Right ventricle myocardium inferior (tissue), 1 donor: ENCODE measurements at places on chromosomes 7 and 10.

DNA sequence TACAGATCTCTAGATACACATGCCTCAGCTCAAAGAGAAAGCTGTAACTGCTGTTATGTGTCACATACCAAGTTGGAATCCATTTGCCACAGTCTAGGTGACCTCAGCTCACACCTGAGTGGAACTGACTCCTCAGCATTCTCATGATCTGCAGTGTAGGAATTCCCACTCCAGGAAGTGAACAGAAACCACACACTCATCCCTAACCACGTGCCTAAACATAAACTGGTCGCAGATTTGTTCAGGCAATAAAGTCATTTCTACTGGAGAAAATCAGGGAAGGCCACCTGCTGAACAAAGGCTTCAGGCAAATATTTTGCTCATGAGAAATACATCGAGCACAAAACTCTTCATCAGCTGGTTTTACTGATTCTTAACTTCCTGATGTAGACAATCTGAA, 23.0 kb upstream of the ZMYND11 start:
- DNase-seq, result no peak

- no peak for DNase-seq
Observed at GRCh38 chr10:68163735-68164134, 54.4 kb downstream of the MYPN start.

DNA sequence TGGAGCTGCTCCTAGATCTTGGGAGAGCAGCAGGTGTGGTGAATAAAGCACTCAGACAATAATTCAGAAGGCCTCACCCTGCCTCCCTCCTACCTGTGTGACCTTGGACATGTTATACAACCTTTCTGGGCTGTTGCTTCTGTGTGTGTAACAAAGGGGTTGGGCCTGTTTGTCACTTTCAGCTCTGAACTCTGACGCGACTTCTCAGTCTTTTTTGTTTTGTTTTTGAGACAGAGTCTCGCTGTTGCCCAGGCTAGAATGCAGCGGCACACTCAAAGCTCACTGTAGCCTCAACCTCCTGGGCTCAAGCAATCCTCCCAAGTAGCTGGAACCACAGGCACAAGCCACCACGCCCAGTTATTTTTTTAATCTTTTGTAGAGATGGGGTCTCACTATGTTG, 89.3 kb downstream of the DNMBP start:
- DNase-seq, result no peak

GRCh38 chr10:122115874-122116273, 126.9 kb downstream of the TACC2 start:
- no peak for DNase-seq

DNA sequence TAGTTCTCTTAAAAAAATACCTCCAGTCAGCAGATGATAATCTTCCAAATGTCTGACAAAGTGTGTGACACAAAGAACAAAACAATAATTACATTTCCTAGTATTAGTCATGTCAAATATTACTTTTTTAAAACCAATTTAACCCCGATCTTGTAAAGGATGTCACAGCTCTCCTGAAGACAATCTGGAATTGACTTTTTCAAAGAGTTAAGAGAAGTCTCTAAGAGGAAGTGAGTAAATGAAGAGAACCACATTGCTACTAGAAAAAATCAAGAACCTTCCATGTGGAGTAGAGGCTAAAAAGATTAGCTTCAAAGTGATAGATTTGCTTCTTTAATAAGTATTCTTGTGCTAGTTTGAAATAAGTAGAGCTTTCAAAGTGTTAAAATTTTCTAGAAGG, 218.2 kb upstream of the IMMP2L start:
- no peak for DNase-seq

DNA sequence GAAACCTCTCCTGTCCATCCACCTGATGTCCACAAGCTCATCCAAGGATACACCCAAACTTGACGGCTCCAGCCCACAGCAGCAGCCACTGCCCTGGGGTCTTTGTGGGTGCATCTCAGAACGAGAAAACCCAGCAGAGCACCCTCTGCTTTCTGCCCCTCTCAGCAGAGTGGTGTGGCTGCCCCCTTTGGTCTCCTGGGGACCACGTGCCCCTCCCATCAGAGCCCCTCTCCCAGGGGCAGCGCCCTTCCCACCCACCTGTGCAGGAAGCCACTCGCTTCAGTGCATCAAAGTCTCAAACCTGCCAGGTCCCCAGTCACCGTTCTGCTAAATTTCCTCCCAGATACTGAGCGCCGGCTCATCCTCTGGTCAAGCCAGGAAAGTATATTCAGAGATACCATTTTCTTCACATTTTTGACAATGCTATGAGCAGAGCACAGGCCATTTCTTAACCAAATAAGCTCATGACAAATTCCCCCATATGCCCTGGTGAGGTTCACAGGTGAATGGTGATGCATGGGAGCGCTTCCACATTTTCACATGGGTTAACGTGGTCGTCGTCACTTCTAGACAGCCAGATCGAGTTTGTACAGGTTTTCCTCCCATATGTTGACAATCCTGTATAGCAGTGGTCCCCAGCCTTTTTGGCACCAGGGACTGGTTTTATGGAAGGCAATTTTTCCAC, 32.4 kb downstream of the CAMK2B start:
- no peak for DNase-seq

- no peak for DNase-seq
Observed at GRCh38 chr10:75825235-75825634, 393.8 kb downstream of the LRMDA start.

- DNase-seq, result no peak
Observed at GRCh38 chr10:10403762-10404161, 613.9 kb upstream of the CELF2 start.

DNA sequence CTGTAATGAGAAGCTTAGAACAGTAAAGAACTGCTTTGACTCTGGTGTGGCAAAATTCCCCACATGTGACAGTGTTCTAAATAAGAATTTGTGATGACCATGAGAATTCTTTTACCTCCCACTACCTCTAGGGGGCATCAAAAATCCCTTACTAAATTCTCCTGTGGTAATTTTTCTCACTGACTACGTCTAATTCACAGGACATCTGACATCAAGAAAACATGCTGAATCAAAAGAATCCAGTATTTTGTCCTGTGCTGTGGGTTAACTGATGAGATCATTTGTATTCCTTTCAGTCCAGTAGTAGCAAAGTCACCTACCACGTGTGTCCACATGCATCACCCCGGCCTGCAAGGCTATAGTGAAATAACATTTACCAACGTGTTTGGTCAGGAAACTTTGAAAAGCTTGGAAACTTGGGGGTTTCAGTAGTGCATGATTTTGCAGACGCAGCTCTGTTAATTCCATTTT, 103.8 kb downstream of the ATE1 start:
- no peak for DNase-seq

GRCh38 chr7:40965774-40966173, 737.1 kb downstream of the INHBA start:
- no peak for DNase-seq

- no peak for DNase-seq
Observed at GRCh38 chr7:96562966-96563365, 146.7 kb downstream of the SEM1 start.

DNA sequence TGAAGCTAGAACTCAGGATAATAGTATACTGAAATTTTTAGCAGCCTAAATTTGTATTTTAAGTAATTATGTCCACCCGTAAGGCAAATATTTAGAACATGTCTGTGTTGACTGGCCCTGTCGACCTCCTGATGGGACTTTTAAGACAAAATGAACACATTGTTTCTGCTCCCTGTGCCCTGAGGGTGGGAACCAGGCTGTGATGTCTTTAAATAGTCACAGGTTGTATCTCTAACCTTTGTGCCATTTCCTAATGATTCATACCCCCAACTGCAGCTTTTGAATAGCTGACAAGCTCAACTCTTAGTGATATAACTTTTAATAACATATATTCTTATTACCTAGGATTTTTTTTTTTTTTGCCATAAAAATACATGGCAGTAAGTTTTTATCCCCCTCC, 494.9 kb upstream of the AKR1E2 start:
- no peak for DNase-seq
